ENCODE measurements at places on chromosomes 5 and 9.

- no peak for DNase-seq
Observed at GRCh38 chr5:180085837-180086236, 14.3 kb upstream of the RNF130 start.

DNA sequence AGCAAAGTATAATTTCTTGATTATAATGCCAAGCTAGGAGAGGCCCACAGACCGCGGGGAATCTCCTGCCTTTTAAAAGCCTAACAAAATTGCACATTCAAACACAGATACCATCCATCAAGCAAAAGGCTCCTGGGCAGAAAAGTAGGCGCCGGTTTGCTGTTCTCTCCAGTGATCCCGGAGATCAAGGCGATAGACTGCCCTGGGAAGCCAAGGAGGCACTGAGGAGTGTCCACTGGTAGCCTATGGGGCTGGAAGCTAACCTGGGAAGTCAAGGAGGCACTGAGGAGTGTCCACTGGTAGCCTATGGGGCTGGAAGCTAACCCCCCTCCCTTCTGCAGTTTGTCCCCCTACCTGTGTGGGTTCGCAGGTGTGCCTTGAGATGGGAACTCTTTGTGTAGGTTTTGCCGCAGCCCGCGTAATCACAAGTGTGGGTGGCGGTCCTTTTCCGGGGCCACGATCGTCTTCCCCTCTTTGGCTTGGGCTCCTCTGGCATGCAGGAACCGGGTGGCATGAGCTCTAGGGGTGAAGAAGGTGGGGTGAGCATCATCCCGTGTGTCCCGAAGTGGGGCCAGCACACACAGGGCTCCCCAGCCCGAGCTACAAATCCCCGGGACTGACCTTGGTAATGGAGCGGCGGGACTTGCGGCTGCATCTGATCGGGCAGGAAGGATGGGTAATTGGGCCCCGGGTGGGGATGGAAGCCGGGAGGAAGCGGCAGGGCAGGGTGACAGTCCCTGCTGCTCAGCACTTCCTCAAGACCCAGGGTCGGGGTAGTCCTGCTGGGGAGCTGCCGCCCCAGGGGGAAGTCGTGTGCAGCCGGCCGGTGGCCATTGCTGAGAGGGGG lies 2.7 kb downstream of the KLF4 start:
- DNase-seq, result no peak

- no peak for DNase-seq
Observed at GRCh38 chr9:98951967-98952366, 8.3 kb downstream of the COL15A1 start.

GRCh38 chr9:70566751-70567150 lies 152.3 kb upstream of the KLF9 start:
- no peak for DNase-seq

Data from stimulated activated CD4-positive, alpha-beta T cell treated with anti-CD3 and anti-CD28 coated beads, Interleukin-4, amount 100 ng/mL, for 48 hours (primary cell).